ENCODE measurements at places on chromosomes 13 and 19.

DNA sequence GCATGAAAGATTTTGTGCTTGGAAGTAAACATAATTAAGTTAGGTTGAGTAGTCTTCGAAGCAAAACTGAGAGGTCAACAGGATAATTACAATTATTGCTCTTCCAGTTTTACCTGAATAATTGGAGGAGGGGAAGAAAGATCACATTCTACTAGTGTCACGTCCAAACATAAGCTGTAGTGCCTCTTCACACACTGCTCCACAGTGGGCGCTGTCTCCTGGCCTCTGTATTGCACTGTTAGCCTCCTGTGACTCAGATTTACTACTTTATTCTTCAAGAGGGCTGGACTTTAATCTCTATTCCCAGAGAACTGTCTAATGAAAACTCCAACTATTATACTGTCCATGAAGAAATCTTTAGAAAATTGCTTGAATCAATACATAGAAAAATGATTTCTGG is 62.9 kb downstream of the TRPC4 start:
- no peak for DNase-seq

- DNase-seq = no peak
Measured at GRCh38 chr13:85186356-85187045, 612.7 kb downstream of the SLITRK6 start.

DNA sequence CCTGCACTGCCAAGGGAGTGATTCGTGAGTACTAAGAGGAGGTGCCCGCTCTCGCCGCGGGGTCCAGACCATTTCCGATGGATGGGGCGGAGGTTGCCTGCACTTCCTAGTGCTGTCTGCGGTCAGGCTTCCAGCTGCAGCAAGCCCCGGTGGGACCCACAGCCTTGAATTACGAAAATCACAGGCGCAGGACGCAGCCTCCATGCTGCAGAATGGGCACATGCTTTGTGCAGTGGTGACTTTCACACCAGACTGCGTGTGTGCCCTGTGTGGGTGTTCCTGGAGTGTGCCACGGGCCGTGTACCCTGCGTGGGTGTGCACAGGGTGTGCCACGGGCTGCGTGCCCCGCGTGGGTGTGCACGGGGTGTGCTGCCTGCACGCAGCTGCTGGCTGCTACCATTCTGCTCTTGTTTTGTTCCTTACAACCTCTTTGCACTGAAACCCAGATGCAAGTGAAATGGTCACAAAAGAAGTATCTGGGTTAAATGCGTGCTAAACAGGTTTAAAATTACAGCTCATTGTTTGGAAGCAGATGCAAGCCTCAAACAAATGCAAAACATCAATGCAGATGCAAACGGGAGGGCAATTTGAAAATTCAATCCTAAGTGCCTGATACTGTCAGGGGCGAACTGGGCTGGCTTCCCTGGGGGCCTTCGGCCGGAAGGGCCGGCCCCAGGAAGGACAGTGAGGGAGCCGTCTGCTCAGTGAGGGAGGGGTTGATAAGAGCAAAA is 221.2 kb upstream of the SOX1 start:
- no peak for DNase-seq

GRCh38 chr19:41307954-41308449 is 2.0 kb upstream of the CCDC97 start:
- DNase-seq = no peak

- no peak for DNase-seq
Measured at GRCh38 chr19:38670921-38671398, 23.5 kb downstream of the ACTN4 start.

DNA sequence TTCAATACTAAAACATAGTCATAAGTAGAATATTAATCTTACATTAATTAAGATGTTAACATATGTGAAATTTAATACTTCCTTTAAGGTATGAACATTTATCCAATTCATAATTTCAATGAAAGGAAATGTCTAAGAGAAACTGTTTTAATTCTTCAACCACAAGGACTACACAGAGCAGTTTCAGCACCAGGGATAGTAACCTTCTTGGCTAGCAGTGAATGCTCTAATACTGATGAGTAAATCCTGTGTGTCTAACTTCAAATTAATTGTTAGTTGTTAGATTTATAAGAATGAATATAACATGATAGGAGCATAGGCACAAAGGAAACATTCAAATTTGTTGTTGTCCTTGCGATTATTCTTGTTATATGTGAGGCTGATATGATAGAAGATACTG is 15.6 kb upstream of the NBEA start:
- DNase-seq = peak; percentile 55

GRCh38 chr19:27776020-27776419 is 1436.9 kb downstream of the UQCRFS1 start:
- no peak for DNase-seq

GRCh38 chr13:64127856-64128255 is 2712.2 kb upstream of the PCDH20 start:
- no peak for DNase-seq

DNA sequence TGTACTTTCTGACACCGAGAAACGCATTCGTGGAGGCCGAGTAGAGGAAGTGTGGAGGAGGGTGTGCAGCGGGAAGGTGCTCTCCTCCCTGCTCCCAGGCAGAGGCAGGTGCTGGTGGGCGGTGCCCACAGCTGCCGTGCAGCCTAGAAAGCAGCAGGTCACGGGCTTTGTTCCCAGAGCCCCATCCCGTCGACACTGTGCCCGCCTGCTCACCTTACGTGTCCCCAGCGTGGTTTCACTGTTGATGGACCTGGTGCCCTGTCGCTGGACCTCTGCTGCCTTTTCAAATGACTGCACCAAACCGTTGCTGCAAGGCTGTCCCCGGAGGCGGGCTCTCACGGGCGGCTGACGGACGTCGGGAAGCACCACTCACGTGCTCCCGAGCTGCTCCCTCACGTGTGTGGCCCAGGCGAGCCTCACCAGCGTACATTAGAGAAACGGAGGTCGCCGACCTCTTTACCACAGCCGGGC is 20.8 kb downstream of the PLEKHJ1 start:
- DNase-seq = no peak

GRCh38 chr13:99269627-99270241 is 11.6 kb upstream of the GPR18 start:
- peak; percentile 49 for DNase-seq

DNA sequence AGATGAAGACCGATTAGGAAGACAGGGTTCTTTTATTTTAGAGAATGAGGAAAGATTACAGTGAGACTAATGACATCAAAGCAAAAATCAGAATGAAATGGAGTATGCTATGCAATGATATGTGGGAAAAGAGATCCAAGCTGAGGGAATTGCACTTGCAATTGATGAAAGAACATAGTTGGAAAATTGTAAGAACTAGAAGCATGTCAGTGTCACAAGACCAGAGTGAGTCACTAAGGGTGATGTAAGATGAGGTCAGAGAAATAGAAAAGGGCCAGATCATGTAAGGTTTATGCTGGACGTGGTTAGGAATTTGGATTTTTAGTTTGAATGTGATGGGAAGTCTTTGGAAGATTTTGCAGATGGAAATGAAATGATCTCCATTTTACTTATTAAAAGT is 1937.3 kb downstream of the OLFM4 start:
- DNase-seq = no peak

All from muscle of arm (tissue), 14 donors.